ENCODE measurements at places on chromosomes 5 and 9.

- no peak for DNase-seq
- H3K4me1 ChIP-seq, result no peaks in the 10 kb centered on the region
- no peaks in the 10 kb centered on the region for H3K36me3 ChIP-seq
- H3K27me3 ChIP-seq, result no peaks in the 10 kb centered on the region
- H3K27ac ChIP-seq, result no peak overlapping the region
Measured at GRCh38 chr9:3150074-3150473, 306.2 kb upstream of the PUM3 start.

GRCh38 chr5:32023816-32024215, 150.3 kb downstream of the GOLPH3 start:
- no peak overlapping the region for H3K4me3 ChIP-seq
- peaks cover 36% of the 10 kb centered on the region for H3K27me3 ChIP-seq
- no peak overlapping the region for H3K27ac ChIP-seq
- no peaks in the 10 kb centered on the region for H3K36me3 ChIP-seq
- no peak for DNase-seq
- peaks cover 4% of the 10 kb centered on the region for H3K4me1 ChIP-seq

- H3K36me3 ChIP-seq, result peaks cover 16% of the 10 kb centered on the region
- H3K4me3 ChIP-seq, result no peak overlapping the region
- DNase-seq, result no peak
- peak overlapping the region; percentile 45 for H3K27ac ChIP-seq
- H3K4me1 ChIP-seq, result peaks cover 4% of the 10 kb centered on the region
Measured at GRCh38 chr9:16501141-16501540, 369.3 kb downstream of the BNC2 start.

GRCh38 chr5:52789378-52789777, 1.7 kb downstream of the ITGA1 start:
- no peak for DNase-seq
- H3K4me1 ChIP-seq, result peaks cover 2% of the 10 kb centered on the region
- no peak overlapping the region for H3K27ac ChIP-seq
- no peaks in the 10 kb centered on the region for H3K27me3 ChIP-seq
- H3K4me3 ChIP-seq, result peak overlapping the region; percentile 93

DNA sequence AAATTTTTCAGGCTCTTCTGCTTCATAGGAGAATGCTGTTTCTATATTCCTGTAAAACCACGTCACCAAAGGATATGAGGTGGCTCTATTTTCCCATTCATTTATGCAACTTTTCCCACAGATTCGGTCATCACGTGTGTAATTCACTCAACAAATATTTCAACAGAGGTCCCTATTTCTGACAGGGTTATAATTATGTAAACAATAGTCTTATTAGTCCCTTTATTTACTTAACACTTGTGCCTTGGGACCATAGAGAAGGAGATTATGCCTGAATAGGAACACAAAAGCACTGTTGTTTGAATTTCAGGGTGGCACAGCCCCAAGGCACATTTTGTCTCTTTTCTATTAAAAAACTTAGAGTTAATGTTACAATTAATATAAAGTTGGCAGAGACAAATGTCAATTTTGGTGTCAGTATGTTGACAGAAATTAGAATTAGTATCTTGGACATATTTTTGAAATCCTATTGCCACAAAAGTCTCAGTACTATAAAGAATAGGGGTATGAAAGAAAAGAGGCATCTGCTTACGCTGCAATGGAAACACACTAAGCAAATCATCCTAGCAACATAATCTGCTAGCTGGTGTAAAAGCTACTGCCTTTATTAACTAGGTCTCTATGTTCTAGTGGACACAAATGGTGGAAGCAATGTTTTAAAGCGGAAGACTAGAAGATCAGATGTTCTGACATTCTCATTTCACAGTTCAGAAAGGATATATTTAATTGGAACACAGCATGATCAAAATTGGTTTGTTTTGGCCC, 229.1 kb upstream of the TBCA start:
- DNase-seq, result peak; percentile 61
- H3K4me3 ChIP-seq, result no peak overlapping the region
- H3K36me3 ChIP-seq, result no peaks in the 10 kb centered on the region
- H3K4me1 ChIP-seq, result peaks cover 2% of the 10 kb centered on the region
- H3K27me3 ChIP-seq, result no peaks in the 10 kb centered on the region
- H3K27ac ChIP-seq, result no peak overlapping the region

- H3K36me3 ChIP-seq, result no peaks in the 10 kb centered on the region
- H3K27me3 ChIP-seq, result no peaks in the 10 kb centered on the region
- H3K27ac ChIP-seq, result no peak overlapping the region
Measured at GRCh38 chr5:176780176-176781053, 29.9 kb upstream of the UNC5A start.

DNA sequence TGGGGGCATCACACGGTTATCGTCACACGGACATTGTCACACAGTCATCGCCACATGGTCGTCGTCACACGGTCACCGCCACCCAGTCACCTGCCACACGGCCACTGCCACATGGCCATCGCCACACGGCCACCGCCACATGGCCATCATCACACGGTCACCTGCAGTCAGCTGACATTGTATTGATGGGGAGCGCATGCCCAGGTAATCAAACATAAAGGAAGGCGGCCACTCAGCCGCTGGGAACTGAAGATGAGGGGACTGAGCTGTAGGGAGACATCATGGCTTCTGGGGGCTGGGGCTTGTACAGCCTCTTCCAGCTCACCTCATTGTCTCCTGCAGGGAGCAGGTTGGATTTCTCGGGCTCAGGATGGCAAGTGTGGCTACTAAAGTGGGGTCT, 49.2 kb downstream of the MRPL36 start:
- H3K4me1 ChIP-seq, result no peaks in the 10 kb centered on the region
- DNase-seq, result no peak
- H3K4me3 ChIP-seq, result no peak overlapping the region
- peaks cover 34% of the 10 kb centered on the region for H3K27me3 ChIP-seq
- H3K27ac ChIP-seq, result no peak overlapping the region

- DNase-seq, result no peak
- no peaks in the 10 kb centered on the region for H3K27me3 ChIP-seq
- H3K4me3 ChIP-seq, result no peak overlapping the region
- peaks cover 7% of the 10 kb centered on the region for H3K36me3 ChIP-seq
- no peak overlapping the region for H3K27ac ChIP-seq
Measured at GRCh38 chr9:4982721-4983482, 2.2 kb upstream of the JAK2 start.

GRCh38 chr5:32645246-32645645, 59.9 kb downstream of the SUB1 start:
- no peaks in the 10 kb centered on the region for H3K27me3 ChIP-seq
- H3K27ac ChIP-seq, result no peak overlapping the region
- no peaks in the 10 kb centered on the region for H3K36me3 ChIP-seq
- H3K4me3 ChIP-seq, result no peak overlapping the region
- peak; percentile 24 for DNase-seq

Measured in mesenchymal stem cell (in vitro differentiated cells and primary cell).